ENCODE measurements at places on chromosomes 5 and 9.

- H3K4me1 ChIP-seq = no peaks in the 10 kb centered on the region
- H3K27me3 ChIP-seq = no peaks in the 10 kb centered on the region
- no peaks in the 10 kb centered on the region for H3K36me3 ChIP-seq
- H3K27ac ChIP-seq = no peak overlapping the region
- no peak overlapping the region for H3K4me3 ChIP-seq
- no peak for DNase-seq
These were observed 12.4 kb upstream of the PTPN3 start for GRCh38 chr9:109510506-109510905.

DNA sequence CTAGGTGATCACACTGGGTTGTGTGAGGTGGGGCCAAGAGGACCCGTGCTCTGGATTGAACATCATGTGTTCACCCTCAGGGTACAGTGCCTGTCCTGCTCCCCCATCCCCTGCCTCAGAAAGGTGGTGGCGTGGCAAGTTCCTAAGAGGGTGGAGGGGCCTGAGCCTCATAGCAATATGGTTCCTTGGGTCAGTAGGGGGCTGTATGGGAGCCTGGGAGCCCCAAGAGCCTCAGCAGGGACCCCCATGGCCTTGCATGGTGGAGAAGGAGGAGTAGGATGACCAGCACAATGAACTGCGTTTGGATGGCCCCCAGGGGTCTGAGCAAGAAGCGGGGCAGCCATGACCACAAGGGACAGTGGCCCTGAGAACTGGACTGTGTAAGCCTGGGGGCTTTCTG lies 89.6 kb upstream of the SHB start:
- no peak for DNase-seq
- no peak overlapping the region for H3K27ac ChIP-seq
- H3K36me3 ChIP-seq = no peaks in the 10 kb centered on the region

- DNase-seq = no peak
- H3K4me3 ChIP-seq = no peak overlapping the region
- H3K27me3 ChIP-seq = no peaks in the 10 kb centered on the region
- no peaks in the 10 kb centered on the region for H3K4me1 ChIP-seq
- no peak overlapping the region for H3K27ac ChIP-seq
These were observed 568.0 kb downstream of the MTRR start for GRCh38 chr5:8436924-8437323.

DNA sequence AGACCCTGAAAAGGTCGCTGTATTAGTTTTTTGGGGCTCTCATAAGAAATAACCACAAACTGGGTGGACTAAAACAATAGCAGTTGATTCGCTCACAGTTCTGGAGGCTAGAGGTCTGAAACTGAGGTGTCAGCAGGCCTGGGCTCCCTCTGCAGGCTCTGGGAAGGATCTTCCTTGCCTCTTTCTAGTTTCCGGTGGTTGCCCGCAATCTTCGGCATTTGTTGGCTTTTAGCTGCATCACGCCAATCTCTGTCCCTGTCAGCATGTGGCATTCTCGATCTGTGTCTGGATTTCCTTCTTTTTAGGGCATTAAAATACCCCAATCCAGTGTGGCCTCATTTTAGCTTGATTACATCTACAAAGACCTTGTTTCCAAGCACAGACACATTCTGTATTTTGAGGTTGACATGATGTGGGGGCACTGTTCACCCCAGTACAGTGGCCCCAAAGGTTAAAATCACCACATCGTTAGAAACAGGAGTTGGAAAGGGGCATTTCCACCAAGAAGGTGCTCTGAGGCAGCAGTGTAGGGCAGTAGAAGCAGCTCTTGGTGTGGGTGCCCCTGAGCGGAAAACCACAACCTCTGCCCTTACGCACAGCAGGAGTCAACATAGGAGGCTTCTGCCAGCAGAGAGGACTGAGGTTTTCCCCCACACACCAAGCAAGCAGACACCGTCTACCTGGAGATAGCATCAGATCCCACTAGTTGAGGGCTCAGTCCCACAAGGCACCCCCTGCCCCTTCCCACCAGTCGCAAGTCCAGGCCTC lies 13.5 kb downstream of the ZNF79 start:
- no peak overlapping the region for H3K4me3 ChIP-seq
- DNase-seq = peak; percentile 66
- no peak overlapping the region for H3K27ac ChIP-seq
- H3K36me3 ChIP-seq = peaks cover 81% of the 10 kb centered on the region

DNA sequence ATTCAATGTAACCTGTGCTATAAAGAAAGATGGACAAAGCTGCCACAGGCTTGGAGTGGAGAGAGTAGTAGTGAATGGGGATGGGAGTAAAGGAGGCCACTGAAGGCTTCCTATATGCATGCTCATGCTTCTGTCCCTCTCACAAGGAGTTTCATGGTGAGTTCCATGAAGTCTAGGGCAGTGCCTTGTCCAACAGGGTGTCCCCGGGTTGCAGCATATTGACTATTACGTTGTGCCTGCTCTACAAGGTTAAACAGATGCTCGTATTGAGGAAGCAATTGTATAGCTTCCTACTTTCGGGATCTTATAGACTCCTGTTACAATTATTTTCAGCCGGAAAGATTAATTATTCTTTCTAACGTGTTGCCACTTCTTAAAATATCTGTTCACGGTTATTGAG lies 129.1 kb upstream of the PIK3R1 start:
- H3K27me3 ChIP-seq = no peaks in the 10 kb centered on the region
- H3K4me3 ChIP-seq = no peak overlapping the region
- no peak for DNase-seq
- H3K27ac ChIP-seq = no peak overlapping the region
- H3K4me1 ChIP-seq = no peaks in the 10 kb centered on the region
- no peaks in the 10 kb centered on the region for H3K36me3 ChIP-seq

DNA sequence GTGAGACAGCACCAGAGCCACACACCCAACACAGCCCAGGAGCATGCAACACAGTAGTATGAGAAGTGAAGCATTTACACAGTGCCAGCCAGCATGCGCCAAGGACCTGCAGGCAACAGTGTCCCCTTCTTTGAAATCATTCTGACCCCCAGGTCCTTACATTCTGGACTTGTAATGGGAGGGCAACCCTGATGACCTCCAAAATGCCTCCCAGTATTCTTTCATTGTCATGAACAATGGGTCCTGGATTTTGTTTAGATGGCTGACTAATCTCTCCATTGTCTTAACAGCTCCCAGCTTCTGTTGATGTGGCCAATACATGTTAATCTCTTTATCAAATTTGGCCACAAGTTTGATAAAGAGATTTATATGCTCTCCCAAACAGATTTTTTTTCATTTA lies 417.1 kb downstream of the DMRTA1 start:
- H3K4me3 ChIP-seq = no peak overlapping the region
- H3K27me3 ChIP-seq = no peaks in the 10 kb centered on the region
- H3K27ac ChIP-seq = no peak overlapping the region
- H3K4me1 ChIP-seq = no peaks in the 10 kb centered on the region

DNA sequence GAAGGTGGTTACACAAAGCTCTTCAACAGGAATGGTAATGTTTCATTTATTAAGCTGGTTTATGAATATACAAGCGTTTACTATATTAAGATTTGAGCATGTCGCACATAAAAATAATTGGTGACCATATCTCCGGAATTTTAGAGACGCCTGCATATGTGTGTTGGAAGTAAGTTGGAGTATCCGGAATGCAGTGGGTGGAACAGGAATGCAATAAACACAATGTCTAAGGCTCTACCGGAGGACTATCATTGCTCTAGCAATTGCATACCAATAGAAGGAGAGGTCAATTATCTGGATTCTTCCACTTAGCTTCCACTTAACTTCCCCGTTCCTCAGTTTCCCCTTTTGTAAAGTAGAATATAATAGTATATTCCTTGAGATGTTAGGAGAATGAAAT lies 1.1 kb upstream of the CEP78 start:
- no peak for DNase-seq
- H3K4me1 ChIP-seq = peaks cover 33% of the 10 kb centered on the region

GRCh38 chr9:14240537-14240936 lies 73.4 kb downstream of the NFIB start:
- no peak overlapping the region for H3K4me3 ChIP-seq
- H3K4me1 ChIP-seq = no peaks in the 10 kb centered on the region
- DNase-seq = no peak
- H3K27me3 ChIP-seq = no peaks in the 10 kb centered on the region

- no peak within 1 kb of the TSS for H3K27ac ChIP-seq
- peaks cover 4% of the 10 kb centered on the region for H3K4me1 ChIP-seq
- H3K4me3 ChIP-seq = no peak within 1 kb of the TSS
- DNase-seq = no peak
These were observed at the start of gene C1QTNF2 for GRCh38 chr5:160369990-160370712. C1QTNF2 (minus strand) TSS chr5:160370626; CDS start chr5:160355011, 15,615 bp downstream.

GRCh38 chr5:142134331-142135010 lies 25.9 kb downstream of the NDFIP1 start:
- H3K4me1 ChIP-seq = peaks cover 17% of the 10 kb centered on the region
- no peaks in the 10 kb centered on the region for H3K27me3 ChIP-seq
- no peak for DNase-seq

Data from CD8-positive, alpha-beta memory T cell (primary cell).